ENCODE measurements at places on chromosomes 4 and X.

DNA sequence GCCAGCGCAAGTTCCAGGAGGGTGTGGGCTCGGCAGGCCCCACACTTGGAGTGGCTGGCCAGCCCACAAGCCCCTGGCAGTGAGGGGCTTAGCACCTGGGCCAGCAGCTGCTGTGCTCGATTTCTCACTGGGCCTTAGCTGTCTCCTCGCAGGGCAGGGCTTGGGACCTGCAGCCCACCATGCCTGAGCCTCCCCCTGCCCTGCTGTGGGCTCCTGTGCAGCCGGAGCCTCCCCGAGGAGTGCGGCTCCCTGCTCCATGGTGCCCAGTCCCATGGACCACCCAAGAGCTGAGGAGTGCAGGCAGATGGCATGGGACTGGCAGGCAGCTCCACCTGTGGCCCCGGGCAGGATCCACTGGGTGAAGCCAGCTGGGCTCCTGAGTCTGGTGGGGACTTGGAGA is 139.2 kb upstream of the CXCL13 start:
- DNase-seq = no peak

DNA sequence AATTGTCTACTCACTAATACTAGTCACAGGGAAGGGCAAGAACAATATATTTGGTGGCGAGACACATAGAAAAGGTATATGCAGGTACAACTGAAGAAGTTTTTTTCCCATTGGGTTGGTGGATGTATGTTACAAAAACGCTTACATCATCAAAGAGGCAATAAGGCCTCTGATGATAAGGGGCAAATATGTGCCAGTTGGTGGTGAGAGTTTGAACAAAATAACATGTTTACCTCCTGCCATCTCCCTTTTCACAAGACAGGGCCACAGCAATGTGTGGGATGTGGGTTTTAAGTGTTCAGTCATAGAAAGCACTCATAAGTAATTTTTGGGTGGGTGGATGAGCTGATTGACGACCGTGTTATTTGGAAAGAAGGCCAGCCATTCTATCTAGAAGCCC is 41.7 kb downstream of the PAGE2 start:
- DNase-seq = no peak

DNA sequence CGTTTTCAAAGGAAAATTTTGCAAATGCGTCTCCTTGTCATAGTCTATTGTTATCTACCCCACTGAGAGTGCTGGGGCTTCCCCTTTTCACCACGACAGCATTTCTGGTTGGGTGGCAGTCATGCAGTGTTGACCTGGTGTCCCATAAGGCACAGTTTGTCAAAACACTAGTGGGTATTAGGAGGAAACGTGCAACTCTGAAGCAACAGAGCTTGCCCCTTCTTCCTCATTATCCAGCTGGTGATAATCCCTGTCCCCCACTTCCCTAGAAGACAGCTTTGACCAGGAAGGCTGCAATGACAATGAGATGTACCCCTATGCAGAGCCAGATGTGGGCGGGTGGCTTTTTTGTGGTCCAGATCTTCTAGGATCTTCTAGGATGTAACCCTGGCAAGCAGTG is 1.8 kb downstream of the TBC1D1 start:
- peak; percentile 28 for DNase-seq

DNA sequence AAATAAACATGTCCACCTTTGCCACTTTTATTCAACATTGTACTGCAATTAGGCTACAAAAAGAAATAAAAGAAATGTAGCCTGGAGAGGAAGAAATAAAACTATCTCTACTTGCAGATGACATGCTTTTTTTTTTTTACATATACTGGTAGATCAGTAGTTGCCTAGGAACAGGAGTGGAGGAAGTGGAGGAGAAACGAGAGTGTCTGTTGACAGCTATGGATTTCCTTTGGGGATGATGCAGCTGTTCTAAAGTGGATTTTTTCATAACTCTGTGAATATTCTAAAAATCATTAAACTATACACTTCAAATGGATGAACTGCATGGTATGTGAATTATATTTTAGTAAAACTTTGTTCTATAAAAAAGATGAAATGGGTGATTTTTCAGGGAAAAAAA is 116.4 kb downstream of the ANAPC4 start:
- no peak for DNase-seq

- no peak for DNase-seq
These were observed 48.4 kb upstream of the PRPS1 start for GRCh38 chrX:107579956-107580355.

GRCh38 chr4:81512757-81513501 is 41.2 kb upstream of the RASGEF1B start:
- no peak for DNase-seq

DNA sequence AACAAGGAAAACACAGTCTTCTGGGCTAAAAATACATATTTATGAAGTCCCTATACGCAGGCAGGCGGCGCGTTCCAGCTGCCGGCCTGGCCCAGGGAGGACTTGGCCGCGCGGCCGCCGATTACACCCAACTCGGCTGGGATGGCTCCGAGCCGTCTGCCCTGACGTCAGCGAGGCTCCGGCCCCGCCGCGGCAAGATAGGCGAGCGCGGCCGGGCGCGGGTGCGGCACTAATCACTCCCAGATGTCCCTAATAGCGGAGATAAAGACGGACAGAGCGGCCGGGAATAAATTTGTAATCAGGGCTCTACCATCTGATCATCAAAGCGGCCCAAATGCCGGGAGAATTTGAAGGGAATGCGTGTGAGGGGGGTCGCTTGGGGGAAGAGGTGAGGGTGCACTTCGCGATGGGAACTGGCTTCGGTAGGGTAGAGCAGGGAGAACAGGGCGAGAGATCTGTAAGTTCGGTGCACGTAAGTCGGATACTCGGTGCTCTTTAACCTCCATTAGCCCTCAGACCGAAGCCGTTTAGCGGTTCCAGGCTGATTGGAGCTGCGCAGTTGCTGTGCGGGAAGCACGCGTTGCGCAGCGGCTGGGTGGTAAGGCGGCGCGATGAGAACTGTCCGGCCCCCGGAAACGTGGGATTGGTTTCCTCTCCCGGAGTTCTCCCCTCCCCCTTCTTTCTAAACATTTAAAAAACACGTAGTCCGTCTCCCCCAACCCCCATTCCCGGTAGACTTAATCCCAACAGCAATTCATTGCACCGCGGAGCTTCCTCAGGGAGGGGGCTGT is 7.7 kb downstream of the HAND2 start:
- no peak for DNase-seq

- no peak for DNase-seq
These were observed 7.9 kb upstream of the CBR4 start for GRCh38 chr4:169017971-169018370.

DNA sequence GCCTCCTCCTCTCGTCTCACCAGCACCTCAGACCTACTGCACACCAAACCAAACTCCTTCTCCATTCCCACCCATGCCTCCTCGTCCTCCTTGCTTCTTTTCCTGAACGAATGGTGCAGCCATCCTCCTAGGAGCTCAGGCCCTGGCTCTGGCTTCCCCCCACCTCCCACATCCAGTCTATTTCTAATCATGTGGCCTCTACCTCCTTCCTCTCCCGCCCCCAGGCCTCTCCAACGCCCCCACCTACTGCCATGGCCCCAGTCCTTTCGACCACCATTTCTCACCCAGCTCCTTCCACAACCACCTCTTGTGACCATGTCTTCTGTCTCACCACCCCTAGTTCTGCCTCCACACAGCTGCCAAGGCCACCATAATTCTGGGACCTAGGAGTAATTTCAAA is 127.1 kb downstream of the PJA1 start:
- no peak for DNase-seq

GRCh38 chrX:110436523-110436922 is 77.9 kb downstream of the RTL9 start:
- DNase-seq = no peak

DNA sequence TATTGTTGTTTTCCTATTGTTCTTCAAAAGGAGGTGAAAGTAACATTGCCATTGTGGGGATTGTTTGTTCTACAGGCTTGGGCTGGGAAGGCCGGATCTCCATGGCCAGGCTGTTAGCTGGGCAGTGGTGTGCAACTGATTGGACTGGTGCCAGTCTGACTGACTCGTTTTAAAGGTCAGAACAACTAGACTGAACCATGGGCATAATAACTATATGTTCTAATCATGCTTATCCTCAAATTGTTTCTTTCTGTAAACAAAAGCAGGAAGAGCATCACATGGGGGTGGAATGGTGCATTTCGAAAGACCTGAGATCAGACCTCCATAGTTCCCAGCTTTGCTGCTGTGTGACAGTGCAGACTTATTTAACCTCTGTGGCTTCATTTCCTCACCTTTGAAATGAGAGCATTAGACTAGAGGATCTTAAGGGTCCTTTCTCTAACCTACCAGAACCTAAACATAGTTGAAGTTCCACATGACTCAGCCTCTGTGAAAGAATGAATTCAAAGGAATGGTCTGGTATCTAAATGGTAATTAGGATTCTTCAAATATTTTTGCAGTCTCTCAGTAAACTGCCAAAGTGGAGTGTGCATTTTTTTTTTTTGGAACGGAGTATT is 66.7 kb upstream of the PGRMC2 start:
- DNase-seq = no peak

DNA sequence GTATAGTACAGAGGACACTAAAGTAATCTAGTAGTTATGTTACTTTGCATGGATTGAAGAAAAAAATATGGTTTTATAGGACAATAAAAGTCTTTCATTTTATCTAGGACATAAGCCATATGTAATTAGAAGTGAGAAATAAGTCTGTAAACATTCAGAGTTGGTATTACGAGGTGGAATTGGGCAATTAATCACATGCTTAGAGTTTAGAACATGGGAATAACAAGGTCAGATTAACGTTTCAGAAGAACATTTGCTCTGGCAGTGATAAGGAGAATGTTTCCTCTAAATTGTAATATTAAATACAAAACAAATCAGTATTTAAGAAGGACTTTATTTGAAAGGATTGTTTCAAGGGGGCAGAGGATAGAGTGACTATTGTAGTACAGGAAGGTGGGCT is 15.6 kb upstream of the SULT1E1 start:
- DNase-seq = no peak

DNA sequence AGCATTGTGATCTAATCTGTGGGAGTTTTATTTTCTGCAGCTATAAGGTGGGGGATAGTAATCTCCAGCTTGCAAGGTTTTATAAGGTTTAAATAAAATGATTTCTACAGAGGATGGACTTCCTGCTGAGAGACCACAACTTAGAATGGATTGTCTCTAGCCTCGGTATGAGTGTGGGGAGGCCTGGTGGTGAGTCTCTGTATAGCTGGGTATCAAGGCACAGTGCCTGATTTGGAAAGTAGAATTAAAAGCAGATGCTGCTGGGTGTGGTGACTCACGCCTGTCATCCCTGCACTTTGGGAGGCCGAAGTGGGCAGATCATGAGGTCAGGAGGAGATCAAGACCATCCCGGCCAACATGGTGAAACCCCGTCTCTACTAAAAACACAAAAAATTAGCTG is 162.0 kb upstream of the GATB start:
- no peak for DNase-seq

- DNase-seq = no peak
These were observed 25.0 kb downstream of the COQ2 start for GRCh38 chr4:83259586-83259985.

GRCh38 chrX:153400146-153401132 is 711 bp downstream of the PNMA6E start:
- peak; percentile 37 for DNase-seq

GRCh38 chr4:40321574-40322275 is 13.4 kb upstream of the CHRNA9 start:
- DNase-seq = no peak

DNA sequence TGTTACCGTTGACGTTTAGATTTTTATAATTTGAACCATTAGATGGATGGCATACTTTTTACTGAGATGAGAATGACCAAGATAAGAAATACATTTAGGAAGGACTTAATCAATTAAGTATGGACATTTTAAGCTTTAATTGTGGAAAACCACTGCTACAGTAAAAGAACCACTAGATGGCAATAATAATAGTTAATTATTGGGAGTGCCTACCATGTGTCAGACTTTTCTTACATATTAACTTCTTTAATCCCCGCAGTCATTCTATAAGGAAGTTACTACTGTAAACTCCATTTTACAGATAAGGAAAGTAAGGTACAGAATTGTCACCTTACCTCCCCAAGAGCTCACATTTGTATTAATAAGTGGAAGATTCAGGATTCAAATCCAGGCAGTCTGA is 48.5 kb upstream of the MYOZ2 start:
- DNase-seq = no peak

GRCh38 chr4:118836301-118837120 is 585 bp upstream of the SEC24D start:
- peak; percentile 43 for DNase-seq

DNA sequence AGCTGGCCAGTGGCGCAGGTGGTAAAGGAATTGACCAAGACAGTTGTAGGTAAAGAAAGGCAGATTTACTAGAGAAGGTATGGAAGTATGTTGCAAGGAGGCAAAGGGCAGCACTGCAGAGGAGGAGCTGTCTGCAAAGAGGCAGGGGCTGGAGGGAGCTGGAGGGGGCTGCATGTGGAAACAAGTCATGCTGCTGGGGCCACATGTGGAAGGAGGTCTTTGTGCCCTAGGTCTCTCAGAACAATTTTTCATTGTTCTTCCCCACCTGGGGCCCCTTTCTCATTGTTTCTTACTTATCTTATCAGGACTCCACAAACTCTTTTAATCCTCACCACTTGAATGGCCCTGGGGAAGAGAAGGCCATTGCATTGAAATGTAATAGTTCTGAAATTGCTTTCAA is 144.8 kb upstream of the PLAC1 start:
- no peak for DNase-seq

DNA sequence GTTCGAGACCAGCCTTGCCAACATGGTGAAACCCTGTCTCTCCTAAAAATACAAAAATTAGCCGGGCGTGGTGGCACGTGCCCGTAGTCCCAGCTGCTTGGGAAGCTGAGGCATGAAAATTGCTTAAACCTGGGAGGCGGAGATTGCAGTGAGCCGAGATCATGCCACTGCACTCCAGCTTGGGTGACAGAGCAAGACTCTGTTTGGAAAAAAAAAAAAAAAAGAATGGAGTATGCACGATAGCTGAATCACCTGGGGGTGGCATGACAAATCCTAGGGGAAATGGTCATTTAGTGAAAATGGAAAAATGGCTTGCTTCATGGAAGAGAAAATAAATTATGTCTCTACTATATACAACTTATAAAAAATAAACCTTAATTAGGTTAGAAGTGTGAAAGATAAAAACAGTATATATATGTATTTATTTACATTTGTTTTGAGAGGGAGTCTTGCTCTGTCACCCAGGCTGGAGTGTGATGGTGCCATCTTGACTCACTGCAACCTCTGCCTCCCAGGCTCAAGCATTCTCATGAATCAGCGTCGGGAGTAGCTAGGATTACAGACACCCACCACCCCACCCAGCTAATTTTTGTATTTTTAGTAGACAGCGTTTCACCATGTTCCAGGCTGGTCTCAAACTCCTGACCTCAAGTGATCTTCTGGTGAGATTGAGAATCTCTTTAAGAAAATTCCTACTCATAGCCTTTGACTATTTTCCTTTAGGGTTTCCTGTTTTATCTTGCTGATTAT is 19.3 kb upstream of the ING2 start:
- DNase-seq = no peak

GRCh38 chrX:46251755-46252154 is 293.5 kb downstream of the ZNF674 start:
- no peak for DNase-seq

DNA sequence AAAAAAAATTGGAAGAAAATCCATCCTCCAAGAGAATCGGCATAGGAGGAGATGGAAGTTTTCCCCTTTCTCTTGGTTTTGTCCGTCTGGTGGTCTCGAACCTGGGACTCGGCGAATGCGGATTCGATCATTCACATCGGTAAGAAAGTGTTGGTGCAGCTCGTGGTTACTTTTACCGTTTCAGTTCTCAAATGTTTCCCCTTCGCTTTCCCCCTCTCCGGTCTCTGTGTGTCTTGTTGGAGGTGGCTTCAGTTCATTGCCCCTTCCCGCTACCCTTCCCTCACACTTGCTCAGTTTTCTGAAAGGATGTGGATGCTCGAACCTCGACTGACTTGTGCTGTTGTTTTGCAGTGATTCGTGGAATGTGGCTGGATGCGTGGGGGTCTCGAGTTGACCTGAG is 840 bp downstream of the GRID2 start:
- DNase-seq = no peak

All from activated T-helper 9 cell treated with anti-CD3 and anti-CD28 coated beads, Interleukin-2, amount 50 U/mL, for 16 hours (primary cell).